ENCODE measurements at places on chromosomes 2 and 18.

GRCh38 chr2:134252092-134252750, 1.7 kb upstream of the MGAT5 start:
- DNase-seq, result peak; percentile 73

GRCh38 chr2:62045017-62045543, 139.6 kb downstream of the COMMD1 start:
- no peak for DNase-seq

- no peak for DNase-seq
These were observed 62.8 kb downstream of the PRELID3A start for GRCh38 chr18:12470382-12471075.

- no peak for DNase-seq
These were observed 437.3 kb downstream of the ZNF521 start for GRCh38 chr18:24914685-24915084.

DNA sequence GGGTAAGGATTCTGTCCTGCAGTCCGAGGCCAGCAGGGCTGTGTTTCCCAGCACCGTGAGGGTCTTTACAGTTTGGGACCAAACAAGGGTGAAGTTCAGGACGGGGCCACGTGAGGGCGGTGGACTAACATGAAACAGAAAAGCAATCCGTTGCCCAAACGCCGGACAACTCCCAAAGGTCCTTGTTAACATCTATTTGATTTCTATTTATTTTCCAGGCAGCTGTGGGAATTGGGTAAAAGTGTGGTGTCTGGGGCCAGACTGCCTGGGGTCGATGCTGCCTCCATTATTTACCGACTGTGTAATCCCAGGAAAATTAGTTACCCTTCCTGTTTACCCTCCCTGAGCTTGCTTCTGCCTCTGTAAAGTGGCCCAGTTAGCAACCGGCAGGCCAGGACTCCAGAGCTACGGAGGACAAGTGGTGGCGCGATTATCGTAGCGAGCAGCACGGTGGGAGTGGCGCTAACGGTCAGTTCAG, 66.3 kb upstream of the TCF7L1 start:
- peak; percentile 73 for DNase-seq

DNA sequence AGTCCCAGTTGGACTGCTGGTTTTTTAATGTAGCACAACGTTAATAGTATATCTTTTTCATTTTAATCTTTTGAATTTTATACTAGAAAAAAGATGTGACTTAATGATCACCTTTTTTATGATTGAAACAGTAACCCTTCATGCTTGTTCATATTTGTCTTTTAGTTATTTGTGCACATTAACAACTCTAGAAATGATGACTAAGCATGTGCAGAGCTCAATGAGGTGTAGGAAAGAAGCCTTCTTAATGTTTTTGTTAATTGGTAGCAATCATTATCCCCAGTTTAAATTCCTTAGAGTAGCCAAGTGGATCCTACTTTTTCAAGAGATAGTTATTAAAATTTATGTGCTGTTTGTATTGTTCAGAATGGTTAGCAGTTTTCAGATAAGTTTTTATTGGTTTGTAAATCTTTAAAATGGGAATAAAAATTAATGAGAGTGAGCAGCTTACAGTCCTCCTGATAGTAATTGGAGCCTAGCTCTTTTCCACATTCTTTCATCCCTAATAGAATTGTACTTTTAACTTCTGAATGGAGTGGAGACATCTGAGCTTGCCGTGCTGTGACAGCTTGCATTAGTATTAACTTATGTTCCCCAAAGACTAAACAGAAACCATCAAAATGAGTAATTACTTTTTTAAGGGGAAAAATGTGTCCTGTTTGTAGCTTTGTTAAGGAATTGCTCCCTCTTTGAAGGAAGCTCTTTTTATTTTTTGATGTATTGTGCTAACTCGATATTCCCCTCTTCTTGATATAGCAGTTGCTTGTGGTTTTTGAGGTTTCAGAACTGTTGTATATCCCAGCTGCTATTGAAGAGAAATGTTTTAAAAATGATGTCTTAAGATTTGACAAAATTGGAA, 17.3 kb downstream of the PIK3C3 start:
- DNase-seq, result no peak

GRCh38 chr2:26464390-26465265, 13.3 kb downstream of the OTOF start:
- DNase-seq, result no peak

DNA sequence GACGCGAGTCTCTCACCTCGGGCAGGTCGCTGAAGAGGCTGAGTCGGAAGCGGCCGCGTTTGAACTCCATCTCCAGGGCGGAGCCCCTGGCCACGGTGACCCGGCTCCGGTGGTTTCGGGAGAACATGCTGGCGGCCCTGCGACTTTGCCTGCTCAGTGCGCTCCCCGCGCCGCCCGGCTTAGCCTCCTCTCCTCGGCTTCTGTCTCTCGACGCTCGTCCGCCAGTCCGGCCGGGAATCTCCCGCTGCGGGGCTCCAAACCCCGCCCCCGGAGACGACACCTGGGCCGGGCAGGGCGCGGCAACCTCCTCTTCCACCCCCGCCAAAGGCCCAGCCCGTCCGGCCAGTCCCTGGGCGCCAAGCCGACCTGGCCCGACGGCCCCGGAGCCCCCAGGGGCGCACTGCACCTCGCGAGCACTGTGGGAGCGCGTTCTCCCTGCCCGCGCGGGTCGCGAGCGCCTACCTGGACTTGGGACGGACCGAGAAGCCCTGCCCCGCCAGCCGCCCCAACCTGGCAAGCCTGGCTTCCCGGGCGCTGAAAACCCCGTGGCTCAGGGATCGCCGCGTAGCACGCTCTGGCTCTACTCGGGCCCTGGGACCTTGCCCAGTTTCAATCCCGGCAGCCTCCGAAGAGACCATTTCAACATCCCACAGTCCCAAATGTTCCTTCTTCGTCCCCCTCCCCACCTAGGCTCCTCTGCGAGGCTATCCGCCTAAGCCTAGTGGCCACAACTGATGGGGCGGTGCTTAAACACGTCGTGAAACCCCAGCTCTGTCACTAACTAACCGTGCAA, at the start of gene RTKN:
Gene RTKN, minus strand, starts transcription at position 248 of the 793 bp plus-strand sequence. Its CDS starts 121 bp downstream, at position 127.
- DNase-seq, result peak; percentile 51

GRCh38 chr2:219551441-219552381, 7.9 kb downstream of the TMEM198 start:
- DNase-seq, result no peak

- peak; percentile 35 for DNase-seq
These were observed 6.3 kb downstream of the C2orf81 start for GRCh38 chr2:74414881-74415761.

- no peak for DNase-seq
These were observed 48.1 kb downstream of the MERTK start for GRCh38 chr2:111946294-111947114.

GRCh38 chr2:208335-208734, 55.5 kb downstream of the SH3YL1 start:
- DNase-seq, result no peak

DNA sequence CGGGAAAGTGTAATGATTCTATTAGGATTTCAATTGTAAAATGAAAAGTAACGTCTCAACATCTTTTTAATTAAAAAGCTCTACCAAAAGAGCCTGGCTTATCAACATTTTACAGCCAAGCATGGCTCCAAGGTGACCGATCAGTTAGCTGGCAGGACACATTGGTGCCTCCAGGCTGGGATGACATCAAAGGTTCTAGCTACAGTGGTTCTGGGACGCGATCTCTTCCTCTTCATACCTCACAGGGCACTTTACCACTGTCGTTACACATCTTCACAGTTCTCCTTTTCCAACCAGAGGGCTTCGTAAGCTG, 693 bp downstream of the ORC2 start:
- peak; percentile 25 for DNase-seq

- no peak for DNase-seq
These were observed 113.7 kb downstream of the RDH14 start for GRCh38 chr2:18446715-18447114.

- peak; percentile 23 for DNase-seq
These were observed 58.2 kb downstream of the PMAIP1 start for GRCh38 chr18:59957957-59958356.

GRCh38 chr2:154187948-154188347, 316.2 kb downstream of the GALNT13 start:
- no peak for DNase-seq

DNA sequence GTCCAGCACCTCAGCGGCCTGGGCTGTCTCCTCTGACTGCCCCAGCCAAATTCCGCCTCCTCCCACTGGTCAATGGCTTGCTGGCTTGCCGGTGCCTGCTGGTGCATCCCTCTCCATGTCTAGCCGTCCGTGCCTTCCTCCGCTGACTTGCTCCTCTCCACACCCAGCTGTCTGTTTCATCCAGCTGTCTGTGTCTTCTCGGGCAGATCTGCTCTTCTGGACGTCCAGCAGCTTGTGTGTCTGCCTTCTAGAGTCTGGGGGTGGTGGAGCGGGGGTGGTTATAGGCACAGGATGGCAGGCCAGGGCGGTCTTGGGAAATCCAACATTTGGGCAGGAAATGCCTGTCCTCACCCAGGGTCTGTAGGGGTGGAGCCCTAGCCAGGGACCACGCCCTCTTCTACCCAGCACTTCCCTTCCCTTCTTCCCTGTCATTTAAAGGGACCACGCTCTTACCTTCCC, 369.2 kb downstream of the GALNT13 start:
- DNase-seq, result no peak

- DNase-seq, result no peak
These were observed 20.9 kb downstream of the NCK2 start for GRCh38 chr2:105765415-105766299.

DNA sequence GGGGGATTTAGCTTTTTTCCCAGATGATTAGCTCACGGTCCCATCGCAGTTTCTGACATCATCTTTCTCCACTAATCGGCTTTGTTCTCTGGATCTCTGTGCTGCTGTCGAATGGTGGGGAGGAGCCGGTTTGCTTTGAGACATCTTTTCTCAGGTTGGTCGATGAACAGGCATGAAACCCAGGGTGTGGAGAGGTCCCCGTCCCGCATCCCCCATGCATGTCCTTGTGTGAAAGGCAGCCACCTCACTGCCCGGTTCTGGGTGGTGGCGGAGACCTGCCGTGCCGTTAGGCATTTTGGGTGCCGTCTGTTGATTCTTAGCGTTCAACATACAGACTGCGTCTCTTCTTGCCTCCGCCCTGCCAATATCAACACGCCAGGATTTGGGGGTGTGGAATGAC, 57.8 kb downstream of the CTDP1 start:
- no peak for DNase-seq

- no peak for DNase-seq
These were observed 9.3 kb downstream of the TMEM182 start for GRCh38 chr2:102771114-102771513.

- no peak for DNase-seq
These were observed 52.2 kb downstream of the GALNT1 start for GRCh38 chr18:35633761-35634160.

DNA sequence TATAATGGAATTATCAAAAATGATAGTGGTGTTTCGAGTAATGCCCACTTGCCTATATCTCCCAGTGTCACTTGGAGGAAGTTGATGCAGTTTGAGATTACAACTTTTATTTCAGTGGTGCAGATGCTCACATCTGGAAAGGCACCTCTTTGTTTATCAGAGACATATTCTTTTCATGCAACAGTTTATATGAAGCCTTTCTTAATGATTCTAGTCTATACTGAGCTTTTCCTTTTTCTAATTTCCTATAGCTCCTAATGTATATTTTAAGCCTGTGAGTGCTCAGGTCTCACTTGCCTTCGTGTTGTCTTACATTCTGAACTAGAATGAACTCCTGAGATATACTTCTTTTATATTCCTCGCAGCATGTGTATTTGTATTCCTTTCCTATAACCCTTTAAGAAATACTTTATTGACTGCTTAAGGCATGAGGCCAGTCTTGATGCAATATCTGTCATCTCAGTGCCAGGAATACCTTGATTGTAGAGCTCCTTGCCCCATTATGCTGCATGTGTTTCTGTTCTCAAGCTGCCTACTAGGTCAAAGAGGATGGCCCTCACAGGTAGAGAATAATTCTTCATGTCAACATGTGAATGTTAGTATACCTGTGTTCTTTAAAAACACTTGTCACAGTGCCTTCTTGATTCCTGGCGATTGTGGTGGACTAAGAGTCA, 52.6 kb downstream of the VRK2 start:
- DNase-seq, result no peak

DNA sequence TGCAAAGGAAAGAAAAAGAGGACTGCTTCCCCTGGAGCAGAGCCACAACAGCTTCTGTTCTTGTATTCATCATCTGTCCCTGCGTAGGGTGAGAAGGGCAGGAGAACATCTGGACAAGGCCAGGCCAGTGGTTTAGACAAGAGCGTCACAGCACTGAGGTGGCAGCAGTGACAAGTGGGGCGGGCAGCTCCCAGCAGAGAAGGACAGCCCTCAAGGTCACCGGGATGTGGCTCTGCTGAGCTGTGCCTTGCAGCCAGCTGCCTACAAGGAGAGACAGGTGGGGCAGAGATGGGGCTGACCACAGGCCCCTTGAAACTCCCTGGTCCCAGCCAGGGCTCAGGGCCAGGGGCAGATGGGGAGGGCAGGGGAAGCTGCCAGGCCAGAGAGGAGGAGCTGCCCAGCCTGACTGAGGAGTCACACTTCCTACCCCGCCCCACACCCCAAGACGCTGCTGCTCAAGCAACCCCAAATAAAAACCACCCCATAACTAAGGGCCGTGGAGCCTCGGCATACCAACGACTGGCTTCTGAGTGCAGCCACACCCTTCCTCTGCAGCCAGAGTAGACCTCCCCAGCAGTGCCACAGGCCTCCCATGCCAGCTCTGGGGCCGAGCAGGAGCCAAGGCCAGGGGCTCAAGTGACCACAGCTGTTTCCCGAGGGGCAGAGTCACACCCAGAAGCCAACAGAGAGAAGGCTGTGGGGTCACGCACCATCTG, 5.4 kb downstream of the RAB11FIP5 start:
- DNase-seq, result no peak

DNA sequence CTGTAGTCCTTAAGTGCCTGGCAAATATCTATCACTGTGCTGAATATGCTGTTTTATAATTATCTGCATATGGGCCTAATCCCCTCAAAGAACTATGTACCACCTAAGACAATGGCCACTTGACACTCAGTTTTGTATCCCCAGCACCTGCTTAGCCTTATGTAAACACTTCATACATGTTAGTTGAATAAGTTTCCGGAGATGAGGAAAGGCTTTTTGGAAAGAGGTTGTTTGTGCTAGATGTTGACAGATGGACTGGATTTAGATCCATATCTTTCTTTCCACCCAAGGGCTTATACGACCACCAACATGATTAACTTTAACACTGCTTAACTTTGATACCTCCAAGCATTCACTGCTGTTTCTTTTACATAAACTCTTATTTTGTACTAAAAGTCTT, 63.3 kb downstream of the FAM228A start:
- DNase-seq, result no peak
